ENCODE measurements at places on chromosomes 6 and 20.

DNA sequence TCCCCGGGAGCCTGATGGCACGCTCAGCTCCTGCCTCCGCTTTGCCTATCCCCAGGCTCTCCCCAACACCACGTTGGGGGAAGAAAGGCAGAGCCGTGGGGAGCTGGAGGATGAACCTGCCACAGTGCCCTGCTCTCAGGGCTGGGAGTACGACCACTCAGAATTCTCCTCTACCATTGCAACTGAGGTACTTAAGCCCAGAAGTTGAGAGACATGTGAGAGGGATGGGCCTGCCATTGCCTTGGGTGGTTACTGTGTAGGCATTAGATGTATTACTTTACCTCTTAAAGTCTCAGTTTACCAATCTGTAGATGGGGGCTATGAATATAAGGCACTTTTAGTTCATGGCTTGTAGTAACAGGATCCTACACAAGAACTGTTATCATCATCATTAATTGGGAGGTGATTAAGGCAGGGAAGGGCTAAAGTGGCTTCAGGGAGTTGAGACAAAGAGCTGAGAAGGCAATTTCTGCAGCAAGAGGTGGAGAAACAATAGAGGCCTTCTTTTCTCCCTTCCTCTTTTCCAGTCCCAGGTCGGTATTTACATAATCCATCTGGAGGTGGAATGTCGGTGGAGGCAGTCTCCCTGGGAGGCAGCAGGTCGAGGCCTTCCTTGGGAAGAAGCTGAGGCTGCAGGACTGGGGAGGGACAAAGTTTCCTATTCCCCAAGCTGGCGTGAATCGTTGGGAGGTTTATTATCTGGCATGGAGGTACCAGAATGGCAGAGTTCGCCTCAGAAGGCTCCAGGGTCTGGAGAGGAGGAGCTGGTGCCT lies 691 bp downstream of the SLC22A7 start:
- DNase-seq, result no peak

DNA sequence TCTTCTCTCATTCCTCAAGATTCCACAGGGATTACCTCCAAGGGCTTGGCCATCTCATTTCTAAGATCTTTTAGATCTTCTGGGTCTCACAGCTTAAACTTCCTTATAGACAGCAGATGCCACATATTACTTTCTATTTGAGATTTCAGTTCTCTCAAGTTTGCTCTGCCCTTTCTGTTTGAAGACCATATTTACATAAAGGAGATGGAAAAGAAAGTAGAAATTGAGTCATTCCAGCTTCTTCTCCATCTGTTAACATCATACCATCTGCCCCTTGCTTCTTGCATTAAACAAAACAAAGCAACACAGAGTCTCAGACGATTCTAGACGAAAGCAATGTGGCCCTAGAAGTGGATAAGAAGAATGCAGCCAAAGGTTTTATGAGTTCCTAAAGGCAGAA lies 203.4 kb downstream of the TTLL2 start:
- no peak for DNase-seq

DNA sequence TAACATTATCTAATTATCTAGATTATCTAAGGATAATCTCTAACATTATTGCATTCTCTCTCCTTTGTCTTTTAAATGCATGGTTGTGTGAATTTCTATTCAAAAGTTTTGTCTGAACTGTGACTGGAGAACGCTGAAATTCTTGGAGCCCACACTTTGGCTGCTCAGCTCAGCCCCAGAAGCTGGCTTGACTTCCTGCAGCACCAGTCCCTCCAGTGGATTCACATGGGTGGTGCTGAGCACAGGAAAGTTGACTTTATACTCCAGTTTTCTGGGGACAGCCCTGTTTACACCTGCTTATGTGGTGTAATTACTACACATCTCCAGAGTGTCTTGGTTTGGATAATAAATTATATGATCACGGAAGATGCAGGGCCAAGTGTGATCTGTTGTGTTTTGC lies 255.1 kb upstream of the NOX3 start:
- DNase-seq, result no peak

DNA sequence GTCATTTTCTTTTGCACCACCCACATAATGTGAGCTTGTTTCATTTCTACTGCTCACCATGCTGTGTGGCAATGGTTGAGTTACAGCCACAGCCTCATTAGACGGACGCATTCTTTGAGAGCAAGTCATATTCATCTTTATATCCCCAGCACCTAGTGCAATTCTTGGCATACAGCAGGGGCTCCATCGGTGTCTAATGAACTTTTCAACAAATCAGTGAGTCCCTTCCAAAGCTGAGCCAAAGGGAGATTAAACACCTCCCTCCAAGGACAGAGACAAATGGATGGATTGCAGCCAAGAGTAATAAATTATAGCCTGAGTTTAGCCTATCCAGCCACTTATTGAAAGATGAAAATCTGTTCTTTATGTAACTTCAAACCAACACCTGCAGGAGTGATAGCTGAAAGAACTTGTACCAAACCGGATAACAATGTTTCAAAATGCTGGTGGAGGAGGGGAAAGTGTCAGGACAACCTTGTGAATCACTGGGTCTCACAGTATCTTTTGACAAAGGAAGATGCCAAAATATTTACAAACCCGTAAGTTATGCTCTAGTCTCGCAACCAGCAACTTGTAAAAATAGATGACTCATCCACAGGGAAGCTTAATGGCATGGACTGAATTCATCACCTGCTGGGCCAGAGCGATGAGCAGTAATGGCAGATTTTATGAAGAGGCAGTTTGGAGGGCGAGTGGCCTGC lies 139.0 kb downstream of the PXDC1 start:
- DNase-seq, result no peak

- DNase-seq, result no peak
Measured at GRCh38 chr20:46351357-46352058, 43.2 kb upstream of the CDH22 start.

- DNase-seq, result no peak
Measured at GRCh38 chr6:161227004-161227960, 46.6 kb downstream of the AGPAT4 start.

- DNase-seq, result no peak
Measured at GRCh38 chr20:32577657-32578056, 7.5 kb downstream of the NOL4L start.

DNA sequence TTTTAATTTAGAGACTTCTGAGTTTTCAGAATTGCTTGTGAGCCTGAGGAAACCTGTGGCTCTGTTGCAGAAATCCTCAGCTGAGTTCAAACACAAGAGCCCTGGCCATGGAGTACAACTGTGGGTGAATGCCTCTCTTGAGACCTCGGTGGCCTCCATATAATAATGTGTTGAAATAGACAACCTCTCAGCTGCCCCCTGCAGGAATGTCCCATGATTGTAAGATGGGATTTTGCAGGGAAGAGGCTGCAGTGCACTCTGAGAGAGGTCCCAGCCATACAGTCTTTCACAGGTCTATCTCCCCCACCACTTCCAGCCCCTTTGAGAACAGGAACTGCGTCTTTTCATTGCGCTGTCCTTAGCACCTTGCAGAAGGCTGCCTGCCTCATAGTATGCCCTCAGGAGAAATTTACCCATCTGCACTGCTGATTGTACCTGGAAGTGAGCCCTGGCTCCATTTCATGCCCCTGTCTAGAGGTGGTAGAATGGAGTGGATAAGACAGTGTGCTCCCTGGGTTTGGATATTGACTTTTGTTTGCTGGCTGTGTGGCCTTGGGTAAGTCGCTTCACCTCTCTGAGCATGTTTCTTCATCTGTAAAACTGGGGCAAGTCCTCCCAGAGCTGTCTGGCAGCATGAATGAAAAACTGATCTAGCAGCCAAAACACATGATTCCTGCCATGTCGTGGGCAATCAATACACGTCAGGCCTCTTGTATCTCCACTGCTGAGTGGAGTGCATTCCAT lies 16.8 kb upstream of the CDH22 start:
- DNase-seq, result no peak

DNA sequence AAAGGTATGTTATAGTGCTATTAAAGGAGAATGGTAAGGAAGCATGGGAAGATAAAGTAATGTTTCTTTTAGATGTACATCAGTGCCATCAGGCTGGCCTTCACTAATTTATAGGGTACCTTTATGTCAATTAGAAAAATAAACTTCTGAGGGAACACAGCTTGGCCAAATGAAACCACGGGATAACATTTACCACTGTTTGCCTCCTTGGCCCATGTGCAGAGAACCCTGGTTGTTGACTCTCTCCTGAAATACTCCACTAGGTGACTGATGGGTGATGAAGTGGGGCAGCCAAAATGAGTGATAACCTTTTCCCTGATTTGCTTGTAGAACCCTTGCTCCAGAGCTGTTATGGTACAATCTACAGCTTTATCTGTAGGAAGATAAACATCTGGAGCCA lies 9.5 kb downstream of the TRIM38 start:
- DNase-seq, result no peak

- no peak for DNase-seq
Measured at GRCh38 chr6:122694602-122695001, 84.4 kb downstream of the PKIB start.

- DNase-seq, result no peak
Measured at GRCh38 chr20:33373735-33374605, 27.3 kb downstream of the CDK5RAP1 start.

GRCh38 chr6:83042467-83043053 lies 23.1 kb downstream of the UBE3D start:
- DNase-seq, result no peak

DNA sequence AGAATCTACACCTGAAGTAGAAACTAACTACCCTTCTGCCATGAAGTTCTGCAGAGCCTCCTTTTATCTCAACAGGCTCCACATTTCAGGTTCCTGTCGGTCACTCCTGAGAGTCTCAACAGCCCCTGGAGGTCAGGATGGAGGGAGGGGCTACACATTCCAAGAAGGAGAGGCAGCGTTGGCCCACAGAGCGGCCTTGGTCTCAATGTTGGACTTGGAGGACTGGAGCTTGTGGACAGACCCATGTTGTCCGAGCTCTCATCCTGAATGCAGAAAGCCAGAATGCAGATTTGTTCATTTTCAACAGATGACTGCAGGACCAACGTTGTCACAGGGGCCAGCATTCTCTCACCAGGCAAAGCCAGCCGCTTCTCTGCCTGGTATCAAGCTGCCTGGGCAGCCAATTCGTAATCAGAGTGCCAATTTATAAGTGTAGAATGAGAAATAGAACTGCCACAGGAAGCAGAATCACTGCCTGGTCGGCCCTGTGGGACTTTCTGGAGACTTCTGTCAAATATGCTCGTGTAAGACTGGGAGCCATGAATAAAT lies 212.5 kb upstream of the SNX9 start:
- DNase-seq, result no peak

DNA sequence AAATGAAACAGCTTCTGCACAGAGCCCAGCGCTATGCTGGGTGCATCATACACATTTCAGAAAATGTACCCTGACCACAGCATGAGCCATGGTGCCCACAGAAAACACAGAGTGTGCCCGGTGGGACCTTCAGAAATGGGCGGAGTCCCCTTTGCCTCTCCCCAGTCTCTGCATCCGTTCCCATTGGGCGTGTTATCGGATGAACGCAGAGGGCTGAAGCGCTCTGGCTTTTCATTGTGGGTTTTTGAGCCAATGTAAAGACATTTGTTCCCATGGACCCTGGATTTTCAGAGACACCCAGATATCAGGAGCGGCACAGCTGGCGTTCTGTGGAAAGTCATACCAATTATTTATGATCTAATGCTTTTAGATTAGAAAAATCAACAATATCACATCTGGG lies 99.8 kb downstream of the DACT2 start:
- no peak for DNase-seq

DNA sequence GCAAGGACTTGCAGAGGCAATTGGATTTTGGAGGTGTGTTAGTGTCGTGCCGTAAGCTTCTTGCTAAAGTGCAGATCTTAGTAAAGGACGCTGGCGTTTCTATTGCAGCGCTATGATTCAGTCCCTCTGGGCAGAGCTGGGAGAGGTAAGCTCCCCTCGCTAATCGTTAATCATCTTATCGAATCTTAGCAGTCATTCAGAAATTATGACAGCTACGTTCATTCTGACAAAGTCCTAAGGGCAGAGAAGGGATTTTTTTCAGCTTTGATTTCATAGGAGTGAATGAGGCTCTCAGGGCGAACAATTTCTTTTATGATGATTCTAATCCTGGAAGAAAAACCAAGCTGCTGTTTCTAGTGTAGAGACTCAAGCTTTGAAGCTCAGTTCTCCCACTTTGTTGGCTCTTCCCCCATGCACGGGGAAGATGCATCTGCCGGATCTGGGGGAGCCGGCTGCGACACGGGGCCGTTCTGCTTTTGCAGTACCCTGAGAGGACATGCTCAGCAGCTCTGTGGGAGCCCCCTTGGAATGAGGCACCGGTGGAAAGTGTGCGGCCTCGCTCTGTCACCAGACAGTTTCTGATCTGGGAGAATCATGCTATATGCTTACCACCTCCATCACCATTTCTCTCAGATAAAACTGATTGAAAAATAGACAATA lies 79.1 kb upstream of the SLC22A23 start:
- no peak for DNase-seq

DNA sequence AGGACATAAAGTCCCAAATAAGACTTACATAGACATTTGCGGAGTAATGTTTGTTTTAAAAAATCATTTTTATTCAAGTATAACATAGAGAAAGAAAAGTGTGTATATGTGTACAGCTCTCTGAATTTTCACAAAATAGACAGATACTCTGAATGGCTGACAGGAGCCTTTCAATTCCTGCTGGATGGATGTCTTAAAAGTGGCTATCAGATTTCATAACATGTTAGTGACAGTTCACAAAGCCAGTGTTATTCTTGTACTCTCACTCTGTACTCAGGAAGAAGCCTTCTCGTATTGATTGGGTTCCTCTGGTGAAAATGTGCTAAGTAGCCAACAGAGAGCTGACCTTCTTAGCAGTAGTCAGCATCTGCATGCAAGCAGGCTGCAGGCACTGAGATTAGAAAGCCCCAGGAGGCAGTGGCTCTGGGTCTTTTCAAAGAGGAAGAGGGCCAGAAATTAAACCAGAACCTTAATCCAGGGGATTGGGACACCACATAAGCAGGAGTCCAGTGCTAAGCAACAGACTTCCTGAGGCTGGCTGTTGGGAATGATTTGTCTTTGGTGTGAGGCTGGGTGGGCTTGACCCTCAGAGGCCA lies 19.7 kb downstream of the SLC17A4 start:
- no peak for DNase-seq

GRCh38 chr6:75693534-75693933 lies 55.5 kb upstream of the MYO6 start:
- no peak for DNase-seq

- DNase-seq, result no peak
Measured at GRCh38 chr6:51283723-51284355, 465.2 kb downstream of the TFAP2B start.

DNA sequence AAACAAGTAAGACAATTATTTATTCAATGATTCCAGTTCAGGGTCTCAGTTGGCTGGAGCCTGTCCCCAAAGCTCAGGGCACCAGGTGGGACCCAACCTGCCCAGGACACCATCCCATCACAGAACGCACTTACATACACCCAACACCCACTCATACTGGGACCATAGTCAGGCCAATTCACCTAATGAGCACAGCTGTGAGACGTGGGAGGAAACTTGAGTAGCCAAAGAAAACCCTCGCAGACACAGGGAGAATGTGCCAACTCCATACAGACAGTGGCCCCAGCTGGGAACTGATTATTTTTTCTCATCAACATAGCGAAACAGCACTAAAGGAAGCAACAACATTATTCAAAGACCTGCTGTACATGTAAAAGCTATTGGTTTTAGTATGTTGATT lies 58.6 kb upstream of the DOK5 start:
- no peak for DNase-seq

GRCh38 chr6:137217801-137218472 lies 1.2 kb downstream of the IFNGR1 start:
- no peak for DNase-seq

GRCh38 chr6:6368684-6369052 lies 48.2 kb upstream of the F13A1 start:
- DNase-seq, result no peak
